ENCODE measurements at places on chromosomes 5 and 9.
A peak's percentile ranks its signal among the peaks of the same experiment; 100 is the strongest.

GRCh38 chr5:180603076-180603594, 11.8 kb upstream of the SCGB3A1 start:
- DNase-seq = peak; percentile 19

GRCh38 chr5:114184006-114184405, 177.9 kb upstream of the KCNN2 start:
- no peak for DNase-seq

DNA sequence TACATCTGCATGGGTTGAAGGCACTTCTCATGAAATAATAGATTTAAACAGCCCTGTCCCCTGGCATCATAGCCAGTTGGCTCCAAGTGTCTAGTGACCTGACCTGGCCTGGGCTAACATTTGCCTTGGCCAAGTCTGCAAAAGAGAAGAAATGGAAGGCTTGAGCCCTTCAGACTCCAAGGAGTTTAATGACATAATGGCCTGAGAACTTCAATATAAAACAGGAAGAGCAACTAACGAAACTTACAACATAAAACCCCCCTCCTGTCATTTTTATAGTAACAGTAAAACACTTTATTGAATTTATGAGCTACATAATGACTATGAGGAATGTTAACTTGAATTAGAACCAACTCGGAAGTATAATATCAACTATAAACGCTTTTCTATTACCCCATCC, 218.8 kb upstream of the TBCA start:
- no peak for DNase-seq

DNA sequence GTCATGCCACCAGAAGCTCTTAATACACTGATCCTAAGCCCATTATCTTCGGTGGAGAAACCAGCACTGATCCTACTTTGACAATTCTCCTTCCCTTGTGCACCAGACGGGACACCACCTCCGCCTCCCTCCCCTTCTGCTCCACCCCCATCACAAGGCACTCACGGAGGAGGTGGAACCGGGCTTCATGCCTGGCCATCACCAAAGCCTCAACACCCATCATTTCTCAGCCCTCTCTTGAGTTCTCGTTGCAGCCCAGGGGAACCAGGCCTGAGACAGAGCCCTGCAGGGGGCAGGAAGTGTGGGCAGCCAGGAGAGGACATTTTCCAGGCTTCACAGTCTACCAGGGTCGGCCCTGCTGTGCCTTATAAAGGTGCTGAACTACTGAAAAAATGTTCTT, 160.5 kb downstream of the GOLPH3 start:
- DNase-seq = peak; percentile 81

- DNase-seq = no peak
Observed at GRCh38 chr9:114397219-114397847, 9.6 kb upstream of the AKNA start.

DNA sequence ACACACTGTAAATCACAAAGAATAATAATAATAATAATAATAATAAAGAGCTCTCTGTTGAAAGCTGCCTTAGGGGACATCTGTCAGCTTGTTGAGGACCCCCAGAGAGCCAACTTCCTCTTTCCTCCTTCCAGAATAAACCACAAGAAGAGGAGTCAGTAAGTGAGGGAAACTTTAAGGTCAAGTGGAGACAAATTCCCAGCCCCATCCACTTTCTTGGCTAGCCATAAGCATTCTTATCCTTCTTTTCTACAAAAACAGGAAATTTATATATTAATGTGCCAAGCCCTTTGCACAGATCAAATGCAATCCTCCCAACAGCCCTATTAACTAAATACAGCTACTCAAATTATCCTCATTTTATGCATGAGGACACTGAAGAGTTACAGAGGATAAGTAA, 9.4 kb upstream of the C5orf58 start:
- no peak for DNase-seq

- no peak for DNase-seq
Observed at GRCh38 chr5:14383923-14384322, 197.7 kb upstream of the OTULINL start.

- no peak for DNase-seq
Observed at GRCh38 chr5:157366741-157367674, 93.0 kb upstream of the NIPAL4 start.

DNA sequence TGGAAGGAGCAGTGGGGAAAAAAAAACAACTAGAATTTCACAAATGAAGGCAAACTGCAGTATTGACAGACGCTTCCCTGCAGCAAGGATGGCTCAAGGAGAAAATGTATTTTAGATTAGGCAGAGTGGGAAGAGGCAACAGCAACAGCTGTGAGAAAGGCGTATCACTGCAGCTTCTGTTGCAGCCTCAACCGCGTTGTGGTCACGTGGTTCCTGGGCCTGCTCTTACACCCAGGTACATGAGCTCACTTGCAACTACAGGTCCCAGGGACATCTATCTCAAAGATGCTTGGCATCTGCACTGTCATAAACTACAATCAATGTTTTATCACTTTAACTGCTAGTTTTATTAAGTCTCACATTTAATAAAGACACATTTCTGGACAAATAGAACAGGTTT, 36.0 kb upstream of the GOLM1 start:
- DNase-seq = peak; percentile 18

DNA sequence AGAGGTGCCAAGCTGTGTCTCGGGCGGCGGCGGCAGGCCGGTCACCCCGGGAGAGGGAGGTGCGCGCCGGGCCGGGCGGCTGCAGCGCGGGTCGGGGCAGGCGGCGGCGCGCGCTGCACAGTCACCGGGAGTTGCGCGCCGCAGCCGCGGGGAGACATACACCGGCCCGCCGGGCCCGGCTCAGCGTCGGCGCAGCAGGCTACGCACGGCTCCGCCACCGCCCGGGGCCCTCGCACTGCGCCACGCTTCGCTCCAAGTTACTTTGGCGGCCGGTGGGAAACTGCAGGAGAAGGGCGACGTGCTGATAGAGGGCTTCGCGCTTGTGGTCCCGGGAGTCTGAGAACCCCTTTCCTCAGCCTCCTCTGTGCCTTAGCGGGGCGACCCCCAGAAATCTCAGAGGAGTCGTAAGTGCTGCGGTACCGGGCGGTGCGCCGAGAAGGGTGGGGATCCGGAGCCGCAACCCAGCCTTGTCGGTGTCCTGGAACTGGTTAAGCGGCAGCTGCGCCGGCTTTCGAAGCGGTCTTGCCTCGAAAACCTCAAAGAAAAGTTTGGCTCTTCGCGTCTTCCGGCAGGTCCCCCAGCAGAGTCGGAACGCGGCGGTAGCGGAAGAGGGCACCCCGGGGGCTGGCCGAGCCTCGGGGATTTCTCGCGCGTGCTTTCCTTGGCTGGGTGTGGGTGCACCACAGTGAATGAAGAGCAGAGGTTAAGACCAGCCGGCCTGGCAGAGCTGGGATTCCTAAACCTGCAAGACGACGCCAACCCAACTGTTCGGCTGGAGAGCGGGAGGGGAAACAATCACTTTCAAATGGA, at the start of gene EFNA5:
EFNA5 (minus strand) TSS at position 6 of the 810 bp plus-strand sequence.
- DNase-seq = peak; percentile 88

- DNase-seq = no peak
Observed at GRCh38 chr5:152465140-152465539, 60.1 kb upstream of the NMUR2 start.

DNA sequence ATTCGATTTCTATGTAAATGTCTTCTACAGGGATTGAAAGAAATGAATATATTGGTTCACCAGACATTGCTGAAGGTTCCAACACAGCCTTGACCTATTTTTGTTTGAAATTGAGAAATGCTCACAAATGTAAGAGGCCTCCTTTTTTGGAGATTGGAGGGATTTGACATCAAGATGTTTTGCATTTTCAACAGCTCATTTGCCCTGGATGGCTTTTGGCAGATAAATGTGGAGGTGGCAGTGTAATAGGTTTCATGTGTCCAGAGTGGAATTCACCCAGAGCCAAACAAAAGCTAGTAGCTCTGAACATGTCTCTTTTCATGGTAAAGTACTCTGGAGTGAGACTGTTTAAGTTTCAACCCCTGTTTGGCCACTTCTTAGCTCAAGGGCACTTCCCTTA, 77.3 kb downstream of the PALM2AKAP2 start:
- DNase-seq = no peak

GRCh38 chr5:3695818-3696217, 100.2 kb downstream of the IRX1 start:
- no peak for DNase-seq

DNA sequence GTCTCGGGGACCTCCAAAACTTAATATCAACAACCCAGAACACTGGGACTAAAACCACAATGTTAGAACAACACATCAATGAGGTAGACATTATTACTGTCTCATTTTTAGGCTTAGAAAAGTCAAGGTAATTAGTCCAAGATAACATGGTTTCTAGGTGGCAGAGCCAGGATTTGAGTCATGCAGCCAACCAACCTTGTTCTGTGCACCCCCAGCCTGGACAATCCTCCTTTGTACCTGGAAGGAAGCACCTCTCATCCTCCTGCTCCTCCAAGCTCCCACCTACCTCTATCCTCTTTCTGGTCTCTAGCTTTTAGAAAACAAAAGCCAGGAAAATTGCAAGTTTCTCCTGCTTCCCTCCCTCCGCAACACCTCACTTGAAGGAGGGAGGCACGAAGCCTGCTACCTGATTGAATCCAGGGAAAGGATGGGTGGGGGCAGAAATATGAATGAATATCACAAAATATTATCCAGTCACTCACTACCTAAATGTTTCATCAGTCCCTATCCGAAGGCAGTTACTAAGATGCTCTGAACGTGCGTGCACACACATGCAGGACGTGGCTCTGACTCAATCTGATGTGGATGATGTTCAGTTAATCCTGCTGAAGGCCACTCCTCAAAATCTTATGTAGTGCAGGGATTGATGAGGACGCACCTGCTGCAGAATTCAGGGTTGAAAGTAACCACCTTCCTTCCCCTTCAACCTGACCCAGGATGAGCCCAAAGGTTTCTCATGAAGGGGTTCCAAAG, 26.3 kb upstream of the TTC1 start:
- DNase-seq = no peak

GRCh38 chr9:110874963-110875674, 163.2 kb downstream of the LPAR1 start:
- DNase-seq = peak; percentile 12

- no peak for DNase-seq
Observed at GRCh38 chr5:56321236-56321881, 88.2 kb upstream of the ANKRD55 start.

DNA sequence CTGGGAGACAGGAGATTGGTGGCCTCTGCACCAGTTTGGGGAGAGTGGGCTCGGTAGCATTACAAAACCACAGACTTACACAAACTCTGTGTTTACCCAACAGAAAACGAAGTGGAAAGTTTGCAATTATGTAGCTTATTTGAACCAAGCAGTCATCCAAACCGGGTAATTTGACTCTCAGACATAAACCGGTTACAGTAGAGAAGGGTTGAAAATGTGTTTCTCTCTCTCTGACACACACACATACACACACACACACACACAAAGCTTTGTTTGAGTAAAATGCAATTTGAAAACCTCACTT, 97.1 kb upstream of the ZNF608 start:
- DNase-seq = no peak

GRCh38 chr9:36218011-36218410, 27.3 kb downstream of the CLTA start:
- no peak for DNase-seq

GRCh38 chr9:116133163-116133562, 20.4 kb upstream of the PAPPA start:
- DNase-seq = no peak

GRCh38 chr9:13508681-13509080, 229.2 kb upstream of the MPDZ start:
- DNase-seq = no peak

DNA sequence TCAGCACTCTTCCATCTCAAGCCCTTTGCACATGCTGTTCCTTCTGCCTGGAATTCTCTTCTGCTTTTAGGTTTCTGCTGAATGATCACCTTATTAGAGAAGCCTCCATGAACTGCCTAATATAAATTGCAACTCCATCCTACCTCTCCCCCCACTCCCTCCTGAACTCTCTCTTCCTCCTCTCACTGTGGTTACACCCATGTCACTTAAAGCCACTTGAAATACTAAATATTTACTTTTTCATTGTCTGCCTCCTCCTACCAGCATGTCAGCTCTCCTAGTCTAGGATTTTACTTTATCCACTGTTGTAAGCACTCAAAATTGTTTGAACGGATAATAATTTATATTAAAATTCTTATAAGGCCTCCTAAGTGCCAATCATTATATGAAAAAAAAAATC, 43.8 kb downstream of the ACTL7B start:
- DNase-seq = no peak

DNA sequence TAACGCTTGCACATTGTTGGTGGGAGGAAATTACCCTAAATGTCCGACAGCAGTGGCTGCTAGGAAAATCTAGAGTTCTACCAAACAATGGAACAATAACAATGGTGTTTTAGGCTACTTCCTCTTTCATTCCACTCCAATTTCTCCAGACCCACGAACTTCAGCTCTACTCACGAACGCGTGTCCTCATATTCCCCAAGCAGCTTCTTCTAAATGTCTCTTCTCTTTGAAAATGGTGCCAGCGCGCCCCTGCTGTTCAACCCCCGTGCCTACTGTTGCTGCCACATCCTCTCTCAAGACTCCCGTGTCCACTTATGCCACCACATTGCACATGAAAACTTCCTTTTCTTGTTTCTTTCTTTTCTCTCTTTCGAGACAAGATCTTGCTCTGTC, 25.6 kb downstream of the OR2V2 start:
- no peak for DNase-seq

- DNase-seq = no peak
Observed at GRCh38 chr9:81096625-81097024, 592.7 kb downstream of the TLE1 start.

GRCh38 chr5:135446615-135447014, 533 bp downstream of the DCANP1 start:
- no peak for DNase-seq

DNA sequence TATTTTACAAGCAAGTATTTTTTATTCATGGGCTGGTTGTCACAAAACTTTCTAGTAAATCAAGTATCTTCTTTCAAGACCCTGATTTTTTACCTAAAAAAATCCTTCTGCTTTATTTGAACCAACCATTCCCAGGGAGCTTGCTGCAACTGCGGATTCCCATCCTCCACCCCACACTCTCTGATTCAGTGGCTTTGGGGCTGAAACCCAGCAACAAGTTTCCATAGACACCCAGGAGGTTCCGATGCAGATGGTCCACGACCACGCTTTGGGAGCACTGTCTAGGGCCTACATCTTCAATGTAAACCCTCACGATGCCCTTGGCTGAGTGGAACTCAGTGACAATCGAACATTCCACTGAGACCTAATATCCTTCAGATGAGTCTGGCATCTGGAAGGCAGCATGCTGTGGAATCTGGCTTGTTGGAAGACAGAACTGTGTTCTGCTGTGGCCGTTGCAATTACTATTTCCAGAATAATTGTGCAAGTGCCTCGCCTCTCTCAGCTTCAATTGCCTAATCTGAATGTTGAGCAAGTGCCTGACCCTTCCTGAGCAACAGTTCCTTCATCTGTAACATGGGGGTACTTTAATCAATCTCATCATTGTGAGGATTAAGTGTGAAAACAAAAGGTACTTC, 105.1 kb downstream of the INSYN2B start:
- no peak for DNase-seq

- no peak for DNase-seq
Observed at GRCh38 chr9:81259896-81260295, 429.5 kb downstream of the TLE1 start.

All from posterior cingulate gyrus (tissue), 11 donors.